ENCODE measurements at places on chromosomes 2 and 18.
A peak's percentile ranks its signal among the peaks of the same experiment; 100 is the strongest.

DNA sequence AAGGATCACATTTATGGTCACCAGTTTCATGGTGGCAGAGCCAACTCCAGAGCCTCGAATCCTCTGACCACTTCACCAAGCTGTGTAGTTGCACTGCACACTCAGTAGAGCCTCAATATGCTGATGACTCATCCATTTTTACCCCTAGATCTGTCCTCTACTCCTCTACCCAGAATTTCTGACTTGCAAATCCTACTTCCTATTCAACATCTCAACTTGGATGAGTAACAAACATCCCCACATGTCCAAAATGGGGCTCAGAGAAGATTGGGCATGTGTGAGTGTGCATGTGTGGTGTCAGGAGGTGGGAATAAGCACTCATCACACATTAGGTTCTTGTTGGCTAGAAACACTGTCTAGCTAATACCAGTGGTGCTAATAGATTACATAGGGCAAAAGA, 57.8 kb upstream of the IGFBP2 start:
- no peak for DNase-seq

- DNase-seq: peak; percentile 31
These were observed 72.3 kb upstream of the SESTD1 start for GRCh38 chr2:179336782-179337534.

GRCh38 chr2:111688482-111688881, 195.5 kb downstream of the ANAPC1 start:
- no peak for DNase-seq

- DNase-seq: no peak
These were observed 128.2 kb downstream of the CD226 start for GRCh38 chr18:69819460-69819859.

DNA sequence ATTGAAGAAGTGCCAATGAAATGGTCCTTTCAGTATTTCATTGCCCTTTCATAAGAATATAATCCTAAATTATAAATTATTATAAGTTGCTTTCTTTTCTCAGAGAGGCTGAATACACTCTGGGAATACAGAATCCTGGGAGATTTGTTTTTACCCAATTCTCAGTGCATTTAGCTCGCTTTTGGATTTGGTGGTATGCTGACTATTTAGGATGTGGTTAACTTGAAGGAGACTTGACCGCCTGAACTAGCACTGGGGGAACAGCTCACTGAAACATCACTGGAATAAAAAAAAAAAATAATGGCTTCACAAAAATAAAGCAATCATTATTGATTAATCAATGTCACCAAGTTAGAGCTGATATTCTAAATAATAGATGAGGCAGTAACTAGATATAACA, 10.2 kb downstream of the TNFAIP6 start:
- DNase-seq: peak; percentile 59

DNA sequence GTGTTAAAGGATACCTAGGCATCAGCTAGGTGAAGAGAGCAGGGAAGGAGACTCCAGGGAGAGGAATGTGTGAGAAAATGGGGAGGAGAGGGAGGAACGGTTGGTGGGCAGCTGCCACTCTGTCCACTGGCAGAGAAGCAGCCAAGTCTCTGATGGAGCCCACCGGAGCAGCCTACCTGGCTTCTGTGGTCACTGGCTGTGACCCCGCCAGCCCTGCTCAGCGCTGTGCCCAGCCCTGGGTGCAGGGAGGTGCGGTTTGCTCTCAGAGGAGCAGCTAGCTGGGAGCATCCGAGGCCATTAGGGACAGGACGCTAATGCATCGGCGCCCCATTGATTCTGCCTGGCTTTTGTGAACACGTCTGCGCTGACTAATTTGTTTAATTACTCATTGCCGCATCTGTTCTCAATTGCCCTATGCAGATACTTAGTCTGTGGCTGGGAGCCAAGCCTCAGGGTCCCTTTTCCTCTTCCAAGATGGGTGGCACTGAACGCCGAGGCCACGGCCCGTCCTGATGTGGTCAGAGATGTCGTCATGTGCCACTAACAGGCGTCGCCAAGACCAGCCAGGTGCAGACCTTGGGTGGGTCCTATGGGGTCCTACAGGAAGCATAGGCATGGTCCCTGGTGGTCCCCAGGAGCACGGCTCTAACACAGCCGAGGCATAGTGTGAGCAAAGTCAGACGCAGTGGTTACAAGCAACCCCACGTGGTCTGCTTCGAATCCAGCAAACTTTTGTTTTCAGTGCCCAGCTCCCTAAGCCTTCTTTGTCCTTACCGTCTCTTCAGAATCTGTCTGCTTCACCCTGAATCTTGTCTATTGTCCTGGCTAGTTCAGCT, 82.0 kb downstream of the RRM2 start:
- peak; percentile 44 for DNase-seq

DNA sequence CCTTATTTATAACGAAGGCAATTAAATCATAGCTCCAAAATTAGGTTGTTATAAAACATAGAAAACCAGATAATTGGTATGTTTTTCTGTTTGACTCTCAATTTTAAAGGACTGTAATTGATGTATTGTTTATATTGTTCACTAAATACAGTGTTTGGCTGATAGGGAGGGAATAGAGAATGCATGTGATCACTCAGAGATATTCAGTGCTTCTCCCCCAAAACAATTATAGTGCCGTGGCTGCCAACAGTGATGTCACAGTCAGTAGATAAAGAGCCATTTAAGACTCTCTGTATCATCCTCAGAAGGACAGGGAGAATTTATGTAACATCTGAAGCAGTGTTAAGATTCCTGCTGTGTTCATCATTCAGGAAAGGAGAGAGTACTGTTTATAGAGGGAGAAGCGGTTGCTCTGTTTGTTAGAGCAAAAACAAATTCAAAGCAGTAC, 69.6 kb downstream of the PHLPP1 start:
- peak; percentile 66 for DNase-seq

GRCh38 chr18:12540751-12541150, 117.2 kb downstream of the SPIRE1 start:
- no peak for DNase-seq

DNA sequence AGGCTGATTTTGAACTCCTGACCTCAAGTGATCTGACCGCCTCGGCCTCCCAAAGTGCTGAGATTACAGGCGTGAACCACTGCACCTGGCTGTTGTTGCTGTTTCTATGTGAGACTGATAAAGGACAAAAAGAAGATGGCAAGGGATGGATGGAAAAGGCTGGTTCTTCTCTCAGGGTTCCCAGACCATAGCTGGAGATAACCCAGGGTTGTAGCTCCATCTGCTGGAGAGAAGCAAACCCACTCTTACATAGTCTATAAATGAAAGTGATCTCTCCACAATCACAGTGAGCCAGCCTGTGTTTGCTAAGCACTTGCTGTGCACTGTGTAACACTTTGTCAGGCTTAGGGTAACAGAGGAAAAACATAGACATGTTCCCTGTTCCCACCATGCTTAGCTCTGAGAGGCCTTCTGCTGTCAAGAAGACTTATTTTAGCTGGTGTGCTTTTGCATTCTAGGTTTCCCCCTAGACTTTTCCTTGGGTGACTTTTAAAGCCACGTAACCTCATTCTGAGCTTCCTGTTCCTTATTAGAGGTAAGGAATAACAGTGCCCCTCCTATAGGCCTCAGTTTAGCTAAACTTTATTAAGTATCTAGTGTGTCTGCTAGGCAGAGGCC, 49.7 kb downstream of the LIMS1 start:
- peak; percentile 86 for DNase-seq

DNA sequence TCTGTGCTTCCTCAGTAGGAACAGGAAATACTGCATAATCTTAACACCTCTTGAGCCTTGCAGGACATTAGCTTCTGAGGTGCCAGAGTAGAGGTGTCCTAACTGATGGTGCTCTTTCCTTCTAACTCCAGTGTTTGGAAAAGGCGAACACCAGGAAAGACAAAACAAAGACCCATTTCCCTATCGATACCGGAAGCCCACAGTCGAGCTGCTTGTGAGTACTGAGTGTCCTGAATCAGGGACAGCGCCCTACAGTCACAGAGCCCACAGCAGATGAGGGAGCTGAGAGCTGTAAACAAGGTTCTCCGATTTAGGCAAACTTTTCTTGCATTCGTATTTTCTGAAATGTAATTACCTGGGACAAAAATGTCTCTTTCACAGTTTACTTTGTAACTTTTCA, 50.7 kb downstream of the SLC14A2 start:
- no peak for DNase-seq

DNA sequence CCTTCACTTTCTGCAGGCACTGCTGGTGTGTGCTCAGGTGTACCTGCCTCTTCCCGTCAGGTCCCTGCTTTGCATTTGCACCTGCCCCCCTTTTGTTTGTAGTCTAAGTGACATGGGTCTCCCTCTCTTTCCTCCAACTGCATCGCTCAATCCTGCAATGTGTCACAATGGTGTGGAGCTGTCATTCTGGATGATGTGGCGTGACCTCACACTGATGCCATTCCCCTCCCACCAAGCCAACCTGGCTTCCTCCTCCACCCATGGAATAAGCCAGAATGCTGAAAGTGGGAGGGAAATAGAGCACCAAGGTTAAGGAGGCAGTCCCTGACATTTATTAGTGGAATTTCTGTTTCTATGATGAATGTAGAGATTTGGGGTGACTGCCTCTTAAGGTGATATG, 156.7 kb downstream of the ZBTB7C start:
- no peak for DNase-seq

GRCh38 chr2:9327873-9328352, 95.4 kb downstream of the ITGB1BP1 start:
- peak; percentile 29 for DNase-seq

GRCh38 chr18:79628416-79629248, 51.0 kb upstream of the CTDP1 start:
- DNase-seq: no peak

DNA sequence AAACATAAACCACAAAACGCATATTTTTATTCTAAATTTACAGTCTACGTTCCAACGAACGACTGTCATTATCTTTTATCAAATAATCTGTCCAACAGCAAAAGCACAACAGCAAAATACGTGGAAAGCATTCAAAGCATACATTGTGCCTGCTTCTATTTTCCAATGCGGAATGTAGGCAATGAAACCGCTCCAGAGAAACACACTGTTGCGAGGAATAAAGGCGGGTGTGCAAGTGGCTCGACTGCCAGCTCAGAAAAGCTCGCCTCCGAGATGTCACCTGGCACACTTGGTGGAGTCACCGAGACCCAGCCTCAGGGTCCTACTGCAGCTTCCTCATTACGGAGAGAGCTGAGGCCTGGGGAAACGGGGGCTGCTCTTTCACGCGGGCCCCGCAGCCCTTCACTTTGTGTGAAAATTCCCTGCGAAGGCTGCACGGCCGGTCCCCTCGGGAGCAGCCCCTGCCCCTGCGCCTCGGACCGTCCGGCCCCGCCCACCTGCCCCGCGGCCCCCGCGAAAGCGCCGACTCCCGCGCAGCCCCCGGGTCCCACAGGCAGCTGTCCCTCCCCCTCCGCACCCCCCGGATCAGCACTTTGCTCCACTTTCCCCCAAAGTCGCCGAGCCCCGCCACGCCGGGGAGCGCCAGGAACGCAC, 752 bp downstream of the MGAT4A start:
- DNase-seq: no peak

- peak; percentile 10 for DNase-seq
These were observed 5.3 kb upstream of the RAB12 start for GRCh38 chr18:8603663-8604520.

GRCh38 chr2:42947809-42948600, 155.6 kb upstream of the HAAO start:
- DNase-seq: no peak

DNA sequence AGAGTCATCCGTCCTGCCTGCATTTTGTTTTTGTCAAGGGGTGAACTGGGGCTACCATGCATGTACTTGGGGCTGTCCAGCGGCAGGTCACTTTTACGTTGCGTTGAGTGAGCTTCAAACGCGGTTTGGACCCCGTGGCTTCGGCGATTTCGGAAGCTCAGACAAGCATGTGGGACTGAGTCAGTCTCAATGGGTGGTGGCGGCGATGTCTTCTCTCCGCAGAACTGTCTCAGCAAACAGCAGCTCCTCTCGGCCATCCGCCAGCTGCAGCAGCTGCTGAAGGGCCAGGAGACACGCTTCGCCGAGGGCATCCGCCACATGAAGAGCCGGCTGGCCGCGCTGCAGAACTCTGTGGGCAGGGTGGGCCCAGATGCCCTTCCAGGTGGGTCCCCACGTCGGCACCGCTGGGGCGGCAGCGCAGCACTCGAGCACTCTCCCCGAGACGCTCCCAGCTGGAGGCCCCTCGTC, 21.3 kb downstream of the FBLN7 start:
- DNase-seq: no peak

- no peak for DNase-seq
These were observed 27.4 kb downstream of the SMYD1 start for GRCh38 chr2:88095022-88095421.

DNA sequence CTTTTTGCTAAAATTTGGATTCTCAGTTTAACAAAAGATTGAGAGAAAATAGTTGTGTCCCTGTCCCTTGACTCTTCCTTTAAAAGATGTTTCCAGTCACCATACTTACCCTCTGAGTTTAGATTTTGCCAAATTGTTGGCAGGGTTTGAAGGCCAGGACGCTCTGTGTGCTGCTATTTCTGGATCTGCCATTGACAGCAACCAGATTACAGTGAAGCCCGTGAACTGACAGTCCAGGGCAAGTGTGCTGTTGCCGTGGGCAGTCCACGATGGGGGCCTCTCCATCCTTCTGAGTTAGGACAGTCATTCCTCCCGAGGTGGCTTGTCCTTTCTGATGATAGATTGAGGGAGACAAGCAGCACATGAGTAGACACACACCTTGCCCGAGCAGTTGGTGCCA, 89.9 kb downstream of the PTPRM start:
- no peak for DNase-seq

GRCh38 chr18:54813305-54813704, 15.0 kb upstream of the RAB27B start:
- DNase-seq: no peak

GRCh38 chr18:74896390-74896991, 298.8 kb downstream of the ZNF407 start:
- DNase-seq: peak; percentile 34

- DNase-seq: no peak
These were observed 105.0 kb downstream of the GPD2 start for GRCh38 chr2:156541229-156541628.

GRCh38 chr2:102313025-102313424, 1.7 kb downstream of the IL1RL1 start:
- DNase-seq: peak; percentile 91

GRCh38 chr18:61738042-61738441, 154.8 kb downstream of the RNF152 start:
- DNase-seq: no peak

DNA sequence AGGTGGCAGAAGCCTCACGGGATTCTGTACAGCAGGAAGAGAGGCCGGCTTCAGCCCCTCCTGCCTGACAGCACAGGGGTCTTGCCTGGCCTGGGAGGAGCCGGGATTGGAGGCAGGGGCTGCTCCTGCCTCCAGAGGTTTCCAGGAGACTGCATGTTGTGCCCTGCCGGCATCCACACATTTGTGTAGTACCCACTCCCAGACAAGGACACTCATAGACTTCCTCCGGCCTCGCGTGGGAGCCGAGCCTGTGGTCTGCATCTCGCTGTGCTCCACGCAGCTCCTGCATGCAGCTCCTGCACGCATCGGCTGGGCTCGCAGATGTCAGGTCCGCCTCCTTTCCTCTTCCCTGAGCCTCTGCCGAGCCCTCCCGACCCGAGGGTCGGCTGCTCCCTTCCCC, 34.7 kb downstream of the TPO start:
- no peak for DNase-seq
